ENCODE measurements at places on chromosomes 11 and 22. TPM values are rescaled to one million over a fixed set of nuclear protein-coding genes. Genes with fewer than 3 reads are reported as not detected.
A peak's percentile ranks its signal among the peaks of the same experiment; 100 is the strongest.

The MMP13 gene
- total RNA-seq, result not detected

The OR8J3 gene
- not detected for total RNA-seq

The F2 gene
- total RNA-seq, result not detected

The MAJIN gene
- not detected for total RNA-seq

The IFITM10 gene
- 0.39 TPM for total RNA-seq

The OR5B21 gene
- total RNA-seq, result not detected

The TBX1 gene
- 62.8 TPM for total RNA-seq

The OVOL1 gene
- total RNA-seq, result not detected

The CLDN5 gene
- 793 TPM for total RNA-seq

DNA sequence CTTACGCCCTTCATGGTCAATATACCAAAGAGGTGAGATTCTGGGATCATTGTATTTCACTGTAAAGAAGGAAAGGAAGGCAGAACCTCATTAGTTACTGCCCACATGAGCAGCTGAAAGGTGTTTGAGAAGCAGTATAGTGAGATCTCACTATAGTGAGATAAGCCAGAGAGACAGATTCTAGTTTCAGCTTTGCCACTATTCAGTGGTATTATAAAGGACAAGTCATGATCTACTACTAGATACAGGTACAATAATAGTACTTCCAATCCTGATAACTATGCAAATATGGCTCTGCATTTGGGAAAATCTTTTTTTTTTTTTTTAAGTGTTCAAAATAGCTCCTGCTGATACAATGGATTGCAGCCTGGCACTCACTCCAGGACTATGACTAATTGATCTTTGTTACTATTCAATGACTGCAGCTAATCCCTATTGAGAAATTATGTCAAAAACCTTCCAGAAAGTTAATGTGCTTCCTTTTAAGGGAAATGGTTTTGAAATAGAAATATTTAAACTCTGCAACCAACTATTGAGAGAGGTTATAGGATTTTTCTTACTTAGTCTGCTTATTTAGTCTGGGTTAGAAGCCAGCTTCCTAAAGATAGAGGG is 8.3 kb upstream of the DLAT start:
- DNase-seq, result no peak

DNA sequence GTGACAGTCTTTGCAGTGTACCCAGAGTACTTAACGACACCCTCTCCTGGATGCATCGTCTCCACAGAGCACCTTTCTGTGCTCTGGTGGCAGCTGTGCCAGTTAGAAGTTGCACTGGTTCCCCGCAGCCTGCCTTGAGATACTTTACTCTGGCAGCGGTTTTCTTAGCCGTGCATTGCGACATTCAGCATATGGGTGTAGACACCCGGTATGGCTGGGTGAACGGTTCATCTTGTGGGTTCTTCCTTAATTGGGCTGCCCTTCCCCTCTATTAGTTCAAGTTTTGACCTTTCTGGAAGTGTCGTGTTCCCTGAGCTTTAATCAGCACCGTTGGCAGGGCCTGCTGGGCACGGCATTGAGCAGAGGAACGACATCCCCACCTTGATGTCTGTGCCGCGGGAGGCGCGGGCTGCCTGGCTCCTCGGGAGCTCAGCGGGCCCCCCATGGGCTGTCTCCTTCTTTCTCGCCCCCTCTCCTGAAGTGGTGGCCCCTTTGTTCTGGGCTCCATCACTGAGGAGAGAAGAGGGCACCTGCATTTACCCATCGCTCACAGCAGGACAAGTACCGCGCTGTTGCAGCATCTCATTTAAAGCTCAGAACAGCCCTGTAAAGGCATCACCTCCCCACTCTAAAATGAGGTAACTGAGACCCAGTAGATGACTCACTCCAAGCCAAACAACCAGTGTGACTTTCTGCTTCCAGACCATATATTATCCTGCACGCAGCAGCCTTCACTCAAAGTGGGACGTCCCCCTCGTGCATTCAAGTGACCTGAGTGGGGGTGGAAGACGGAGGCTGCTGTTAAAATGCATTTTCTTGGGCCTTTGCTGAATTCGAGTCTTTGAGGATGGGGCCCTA is 13.3 kb downstream of the FAM83F start:
- DNase-seq, result no peak

- no peak for DNase-seq
Measured at GRCh38 chr11:121538054-121538453, 85.3 kb upstream of the SORL1-AS1 start.

DNA sequence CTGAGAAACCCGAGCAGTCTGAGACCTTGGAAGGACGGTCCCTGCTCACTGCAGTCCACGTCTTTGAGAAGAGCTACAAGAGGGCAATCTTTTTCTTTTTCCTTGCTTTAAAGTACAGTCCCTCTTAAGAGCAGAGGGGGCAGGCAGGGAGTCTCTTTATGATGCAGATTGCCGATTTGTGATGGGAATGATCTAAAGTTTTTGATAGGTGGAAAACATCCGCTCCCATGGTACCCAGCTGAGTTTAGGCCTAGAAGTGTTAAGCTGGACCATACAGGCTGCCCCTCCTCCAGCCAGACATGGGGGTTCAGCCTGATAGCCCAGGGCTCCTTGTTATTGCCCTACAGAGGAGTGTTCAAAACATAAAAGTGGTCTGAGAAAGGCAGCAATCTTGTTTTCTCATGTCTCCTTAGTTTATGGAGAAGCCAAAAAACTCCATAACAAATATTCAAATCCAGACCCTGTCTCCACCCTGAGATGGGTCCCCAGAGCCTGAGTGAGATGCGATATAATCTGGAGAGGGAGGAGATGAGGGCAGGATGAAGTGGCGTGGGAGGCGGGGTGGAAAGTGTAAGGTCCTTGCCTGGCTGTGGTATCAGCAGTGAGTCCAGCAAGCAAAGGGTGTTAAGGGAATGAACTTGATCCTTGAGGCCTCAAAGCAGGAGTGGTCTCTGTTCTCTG is 135.1 kb downstream of the FDX1 start:
- DNase-seq, result no peak

- no peak for DNase-seq
Measured at GRCh38 chr11:119432484-119433357, 9.7 kb upstream of the THY1 start.

GRCh38 chr11:78652843-78653239 is 78.2 kb upstream of the NARS2 start:
- DNase-seq, result no peak

- DNase-seq, result no peak
Measured at GRCh38 chr22:50219800-50220602, 19.2 kb downstream of the SELENOO start.

DNA sequence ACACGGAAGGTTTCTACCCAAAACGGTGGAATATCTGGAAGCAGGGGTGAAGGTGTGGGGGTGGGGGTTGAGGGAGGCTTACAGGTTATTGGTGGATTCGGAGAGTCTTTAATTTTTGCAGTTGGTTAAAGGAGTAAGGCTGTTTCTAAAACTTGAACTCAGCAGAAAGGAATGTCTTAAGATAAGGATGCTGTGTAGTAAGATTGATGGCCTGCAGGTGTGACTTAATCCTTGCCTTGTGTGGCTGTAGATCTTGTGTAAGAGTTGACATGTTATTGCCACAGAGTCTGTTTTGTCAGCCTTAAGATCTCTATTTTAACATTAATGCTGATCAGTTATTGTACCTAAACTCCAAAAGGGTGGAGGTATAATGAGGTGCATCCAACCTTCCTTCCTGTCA is 16.4 kb upstream of the OR6M1 start:
- DNase-seq, result no peak

DNA sequence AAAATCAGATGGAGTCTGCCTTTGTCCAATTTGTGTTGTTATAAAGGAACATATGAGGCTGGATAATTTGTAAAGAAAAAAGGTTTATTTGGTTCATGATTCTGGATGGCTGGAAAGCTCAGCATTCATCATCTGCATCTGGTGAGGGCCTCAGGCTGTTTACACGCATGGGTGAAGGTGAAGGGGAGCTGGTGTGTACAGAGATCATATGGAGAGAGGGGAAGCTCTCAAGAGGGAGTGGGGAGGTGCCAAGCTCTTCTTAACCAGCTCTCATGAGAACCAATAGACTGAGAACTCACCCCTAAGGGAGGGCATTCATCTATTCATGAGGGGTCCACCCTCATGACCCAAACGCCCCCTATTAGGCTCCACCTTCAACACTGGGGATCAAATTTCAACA is 40.0 kb downstream of the NEU3 start:
- no peak for DNase-seq

- no peak for DNase-seq
Measured at GRCh38 chr11:106133529-106133928, 56.1 kb downstream of the AASDHPPT start.

DNA sequence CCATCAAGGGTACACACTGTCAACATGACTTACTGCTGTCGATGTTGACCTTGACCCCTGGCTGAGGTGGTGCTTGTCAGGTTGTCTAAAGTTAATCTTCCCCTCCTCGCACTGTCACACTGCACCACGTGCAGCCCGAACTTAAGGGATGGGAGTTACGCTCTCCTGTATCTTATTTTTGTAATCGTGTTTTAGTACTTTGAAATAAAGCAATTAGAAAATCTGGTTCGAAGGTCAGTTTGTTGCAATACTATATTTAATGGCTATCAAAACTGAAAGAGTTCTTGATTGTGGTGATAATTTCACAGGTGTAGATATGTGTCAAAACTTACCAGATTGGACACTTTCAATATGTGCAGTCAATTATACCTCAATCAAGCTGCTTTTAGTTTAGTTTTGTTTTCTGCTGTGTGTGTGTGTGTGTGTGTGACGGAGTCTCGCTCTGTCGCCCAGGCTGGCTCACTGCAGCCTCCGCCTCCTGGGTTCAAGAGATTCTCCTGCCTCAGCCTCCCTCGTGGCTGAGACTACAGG is 10.7 kb upstream of the ST14 start:
- no peak for DNase-seq

DNA sequence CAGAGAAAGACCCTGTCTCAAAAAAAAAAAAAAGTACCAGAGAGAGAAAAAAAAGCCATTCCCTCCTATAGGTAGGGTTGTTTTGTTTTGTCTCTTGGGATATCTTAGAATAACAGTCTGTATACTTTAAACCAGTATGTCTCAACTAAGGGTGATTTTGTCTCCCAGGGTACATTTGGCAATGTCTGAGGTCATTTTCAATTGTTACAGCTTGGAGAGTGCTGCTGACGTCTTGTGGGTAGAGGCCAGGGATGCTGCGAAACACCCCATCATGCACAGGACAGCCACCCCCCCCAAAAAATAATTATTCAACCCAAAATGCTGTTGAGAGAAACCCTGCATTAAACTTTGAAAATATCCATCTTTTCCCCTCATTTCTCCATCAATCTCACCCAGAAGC is 56.1 kb upstream of the CRTAM start:
- DNase-seq, result no peak

DNA sequence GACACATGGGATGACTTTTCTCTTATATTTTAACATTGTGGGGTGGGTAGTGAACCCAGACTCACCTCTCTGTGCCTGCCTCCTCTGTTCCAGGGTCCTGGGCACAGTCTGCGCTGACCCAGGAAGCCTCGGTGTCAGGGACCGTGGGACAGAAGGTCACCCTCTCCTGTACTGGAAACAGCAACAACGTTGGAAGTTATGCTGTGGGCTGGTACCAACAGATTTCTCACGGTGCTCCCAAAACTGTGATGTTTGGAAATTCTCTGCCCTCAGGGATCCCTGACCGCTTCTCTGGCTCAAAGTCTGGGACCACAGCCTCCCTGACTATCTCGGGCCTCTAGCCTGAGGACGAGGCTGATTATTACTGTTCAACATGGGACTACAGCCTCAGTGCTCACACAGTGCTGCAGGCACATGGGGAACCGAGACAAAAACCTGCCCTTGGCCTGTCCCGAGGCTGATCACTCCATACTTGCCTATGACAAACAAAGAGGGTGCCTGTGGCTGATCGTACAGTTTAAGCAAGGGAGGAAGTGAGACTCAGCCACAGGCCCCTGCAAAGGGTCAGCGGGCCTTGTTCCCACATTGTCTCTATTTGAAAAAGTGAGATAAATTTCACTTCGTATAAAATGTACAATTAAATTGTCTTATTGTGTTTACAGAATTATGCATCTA is 43.7 kb upstream of the TOP3B start:
- no peak for DNase-seq

DNA sequence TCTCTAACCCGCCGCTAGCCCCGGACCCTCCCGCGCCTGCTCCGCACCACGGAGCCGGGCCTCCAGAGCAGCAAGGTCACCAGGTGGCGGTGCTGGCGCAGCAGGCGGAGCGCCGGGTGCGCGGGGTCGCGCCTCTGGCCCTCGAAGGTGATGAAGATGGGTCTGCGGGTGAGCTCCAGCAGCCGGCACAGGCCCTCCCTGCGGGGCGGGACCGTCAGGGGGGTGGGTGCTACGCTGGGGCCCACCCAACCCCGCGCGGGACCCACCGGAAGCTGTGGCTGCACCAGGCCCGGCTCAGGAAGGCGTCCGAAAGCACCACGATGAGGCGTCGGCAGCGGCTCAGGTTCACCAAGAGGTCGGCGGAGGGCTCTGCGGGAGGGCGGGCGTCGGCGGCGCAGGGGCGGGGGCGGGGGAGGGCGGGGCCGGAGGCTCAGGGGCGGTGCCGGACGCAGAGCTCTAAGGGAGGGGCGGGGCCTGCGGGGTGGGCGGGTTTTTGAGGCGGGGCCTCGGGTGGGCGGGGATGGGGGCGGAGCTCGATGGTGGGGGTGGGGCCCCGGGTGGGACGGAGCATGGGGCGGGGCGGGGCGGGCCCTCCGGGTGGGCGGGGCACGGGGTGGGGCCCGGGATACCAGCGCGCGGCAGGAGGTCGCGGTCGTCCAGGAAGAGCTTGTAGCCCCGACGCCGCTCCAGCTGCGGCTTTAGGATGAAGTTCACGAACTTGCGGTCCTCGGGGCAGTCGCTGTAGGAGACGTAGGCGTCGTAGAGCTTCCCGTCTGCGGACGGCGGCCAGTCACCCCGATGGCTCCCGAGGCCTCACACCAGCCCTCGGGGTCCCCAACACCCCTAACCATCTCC is 7.8 kb downstream of the SIGIRR start:
- DNase-seq, result peak; percentile 71

DNA sequence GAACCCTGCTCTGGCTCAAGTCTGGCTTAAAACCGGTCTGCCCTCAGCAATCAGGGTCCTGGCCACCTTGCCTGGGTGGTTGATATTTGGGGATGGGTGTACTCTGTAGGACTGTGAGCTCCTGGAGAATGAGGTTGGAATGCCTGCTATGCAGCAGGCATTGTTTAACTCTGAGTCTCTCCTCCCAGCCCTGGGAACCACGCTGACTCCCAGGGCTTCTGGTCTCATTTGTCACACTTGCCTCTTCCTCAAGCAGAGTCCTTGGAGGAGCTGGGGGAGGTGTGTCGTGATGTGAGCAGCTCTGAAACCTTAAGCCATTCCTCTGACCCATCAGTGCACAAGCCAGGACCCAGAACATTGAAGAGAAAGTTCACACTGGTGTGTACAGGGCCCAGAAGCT is 340.1 kb downstream of the MN1 start:
- peak; percentile 23 for DNase-seq

- no peak for DNase-seq
Measured at GRCh38 chr11:112322173-112322790, 61.6 kb upstream of the PLET1 start.
